Panc1 (cell line): ENCODE measurements at places on chromosomes 3 and 15. TPM values are rescaled to one million over a fixed set of nuclear protein-coding genes. Genes with fewer than 3 reads are reported as not detected.
A peak's percentile ranks its signal among the peaks of the same experiment; 100 is the strongest.

- DNase-seq = no peak
Measured at GRCh38 chr3:185057829-185058228, 95.0 kb downstream of the C3orf70 start.

Gene RBP2
- not detected for total RNA-seq

DNA sequence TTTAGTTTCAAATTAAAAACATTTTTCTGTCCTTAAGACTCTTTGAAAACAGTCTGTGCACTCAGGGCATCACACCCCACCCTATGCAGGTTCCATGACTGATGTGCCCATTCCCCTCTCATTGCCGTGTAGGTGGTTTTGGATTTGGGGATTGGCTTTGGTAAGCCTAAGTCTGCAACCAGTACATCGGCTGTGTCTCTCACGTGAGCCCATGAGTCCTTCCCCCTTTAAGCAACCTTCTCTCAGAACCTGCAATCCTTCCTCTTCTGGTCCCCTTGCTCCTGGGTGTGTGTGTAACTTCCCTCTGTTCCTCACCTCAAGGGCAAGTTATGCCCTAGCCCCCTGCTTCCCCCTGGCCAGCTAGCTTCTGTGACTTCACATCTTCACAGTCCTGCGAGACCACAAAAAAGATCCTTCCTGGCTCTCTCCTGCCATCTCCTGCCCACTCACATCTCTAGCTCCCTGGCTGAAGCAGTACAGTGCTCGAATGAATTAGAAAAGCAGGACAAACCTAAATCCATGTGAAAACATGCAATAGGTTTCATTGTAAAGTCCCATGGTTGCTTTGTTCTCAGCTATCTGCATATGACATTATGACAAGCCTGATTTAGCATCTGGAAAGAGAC lies 126.7 kb downstream of the UACA start:
- DNase-seq = no peak

Gene NTRK3
- not detected for total RNA-seq

Gene GOLGA6L7
- total RNA-seq = not detected

GRCh38 chr3:31876331-31876730 lies 104.7 kb downstream of the OSBPL10 start:
- DNase-seq = peak; percentile 41

- no peak for DNase-seq
Measured at GRCh38 chr3:29293421-29293820, 12.6 kb downstream of the RBMS3 start.

Gene CNTN4
- total RNA-seq = not detected

Gene CPNE9
- 0.13 TPM for total RNA-seq

DNA sequence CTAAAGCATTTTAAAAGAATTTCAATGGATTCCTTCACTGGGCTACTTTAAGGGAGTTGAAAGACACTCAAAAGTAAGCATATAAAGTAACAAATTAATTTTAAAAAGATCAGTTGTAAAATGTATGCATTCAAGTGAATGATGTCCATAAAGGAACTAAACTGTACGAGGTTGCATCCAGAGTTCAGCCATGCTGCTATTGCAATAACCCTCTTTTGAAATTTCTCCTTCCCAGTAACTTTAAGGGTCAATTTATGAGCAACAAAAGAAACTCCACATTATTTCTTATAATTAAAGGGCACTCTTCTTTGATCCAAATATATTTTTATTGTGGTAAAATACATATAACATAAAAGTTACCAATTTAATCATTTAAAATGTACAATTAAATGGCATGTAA lies 22.9 kb downstream of the BTLA start:
- DNase-seq = no peak

- DNase-seq = no peak
Measured at GRCh38 chr3:15094187-15094875, 4.6 kb downstream of the RBSN start.

Gene ARNT2
- 16.8 TPM for total RNA-seq

Gene WWTR1
- total RNA-seq = 298 TPM

DNA sequence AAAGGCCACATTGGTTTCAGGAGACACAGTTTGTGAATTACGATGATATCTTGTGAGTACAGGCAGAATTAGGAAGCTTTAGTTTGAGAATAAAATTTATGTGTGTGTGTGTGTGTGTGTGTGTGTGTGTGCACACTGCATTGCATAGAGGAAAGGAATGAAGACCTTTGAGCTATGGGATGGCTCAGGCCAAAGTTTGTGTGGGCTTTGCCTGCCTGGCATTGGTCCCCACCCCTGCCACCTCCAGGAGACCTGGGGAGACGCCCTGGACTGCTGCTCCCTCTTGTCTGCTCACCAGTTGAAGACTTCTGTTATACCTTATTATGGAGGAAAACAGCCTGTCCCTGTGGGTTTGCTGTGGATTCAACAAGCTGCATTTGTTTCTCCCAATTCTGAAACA lies 37.2 kb downstream of the TIGIT start:
- no peak for DNase-seq

DNA sequence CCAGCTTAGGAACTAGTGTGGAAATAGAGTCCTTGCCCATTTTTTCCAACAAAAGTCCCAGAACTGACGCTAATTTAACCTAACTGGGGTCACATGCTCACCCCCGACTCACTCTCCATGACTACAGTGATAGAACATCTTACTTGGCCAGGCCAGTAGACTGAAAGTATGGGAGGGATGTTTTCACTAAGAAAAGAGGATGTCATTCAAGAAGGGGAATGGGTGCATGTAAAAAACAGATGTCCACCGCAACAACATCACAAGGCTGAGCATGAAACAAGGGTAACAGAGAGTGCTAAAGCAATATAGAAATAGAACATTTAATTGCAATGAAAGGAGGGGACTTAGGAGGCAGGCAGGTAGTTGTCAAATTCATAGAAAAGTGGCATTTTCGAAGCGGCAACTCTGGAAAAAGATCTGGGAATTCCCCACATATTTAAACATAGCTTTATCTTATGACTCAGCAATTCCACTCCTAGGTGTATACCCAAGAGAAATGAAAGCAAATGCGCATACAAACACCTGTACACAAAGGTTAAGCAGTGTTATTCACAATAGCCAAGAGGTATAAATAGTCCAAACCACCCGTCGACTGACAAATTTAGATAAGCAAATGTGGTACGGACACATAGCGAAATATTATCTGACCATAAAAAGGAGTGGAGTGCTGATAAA lies 41.1 kb upstream of the UBE2E2 start:
- DNase-seq = no peak

GRCh38 chr3:48664929-48665328 lies 2.2 kb upstream of the CELSR3 start:
- DNase-seq = no peak

GRCh38 chr3:152209060-152209459 lies 59.7 kb upstream of the MBNL1 start:
- no peak for DNase-seq

DNA sequence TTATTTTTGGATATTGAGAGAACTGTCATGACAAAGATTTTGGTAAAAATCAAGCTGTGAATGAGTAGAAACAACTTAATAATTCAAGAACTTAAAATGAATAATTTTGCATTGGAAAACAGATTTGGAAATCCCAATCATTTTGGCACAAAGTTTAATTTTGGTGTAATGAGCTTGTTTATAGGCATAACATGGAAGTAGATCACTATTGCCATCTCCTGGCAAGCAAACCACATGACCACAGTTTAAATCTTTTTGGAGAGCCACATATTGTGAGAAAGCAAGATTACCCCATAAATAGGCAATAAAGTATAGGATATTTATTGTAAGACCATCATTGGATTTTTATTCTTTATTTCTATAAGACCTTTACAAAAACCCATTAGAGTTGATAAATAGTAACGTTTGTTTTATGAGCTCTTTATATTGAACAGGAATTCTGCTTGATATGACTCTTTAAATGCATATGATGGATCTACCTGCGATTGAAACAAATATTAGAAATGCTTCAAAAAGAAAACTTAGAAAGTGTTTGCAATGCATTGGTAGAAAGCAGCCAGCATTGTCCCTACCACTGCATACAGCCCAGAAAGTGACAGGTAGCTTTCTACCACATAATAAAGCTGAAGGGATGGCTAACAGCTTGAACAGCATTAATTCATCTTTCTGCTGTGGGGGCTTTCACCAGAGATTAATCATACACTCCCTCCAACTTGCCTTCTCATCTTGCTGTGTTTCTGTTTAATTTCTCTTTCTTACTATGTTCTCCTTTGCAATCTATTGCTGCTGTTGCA lies 766.8 kb downstream of the TBL1XR1 start:
- DNase-seq = no peak

DNA sequence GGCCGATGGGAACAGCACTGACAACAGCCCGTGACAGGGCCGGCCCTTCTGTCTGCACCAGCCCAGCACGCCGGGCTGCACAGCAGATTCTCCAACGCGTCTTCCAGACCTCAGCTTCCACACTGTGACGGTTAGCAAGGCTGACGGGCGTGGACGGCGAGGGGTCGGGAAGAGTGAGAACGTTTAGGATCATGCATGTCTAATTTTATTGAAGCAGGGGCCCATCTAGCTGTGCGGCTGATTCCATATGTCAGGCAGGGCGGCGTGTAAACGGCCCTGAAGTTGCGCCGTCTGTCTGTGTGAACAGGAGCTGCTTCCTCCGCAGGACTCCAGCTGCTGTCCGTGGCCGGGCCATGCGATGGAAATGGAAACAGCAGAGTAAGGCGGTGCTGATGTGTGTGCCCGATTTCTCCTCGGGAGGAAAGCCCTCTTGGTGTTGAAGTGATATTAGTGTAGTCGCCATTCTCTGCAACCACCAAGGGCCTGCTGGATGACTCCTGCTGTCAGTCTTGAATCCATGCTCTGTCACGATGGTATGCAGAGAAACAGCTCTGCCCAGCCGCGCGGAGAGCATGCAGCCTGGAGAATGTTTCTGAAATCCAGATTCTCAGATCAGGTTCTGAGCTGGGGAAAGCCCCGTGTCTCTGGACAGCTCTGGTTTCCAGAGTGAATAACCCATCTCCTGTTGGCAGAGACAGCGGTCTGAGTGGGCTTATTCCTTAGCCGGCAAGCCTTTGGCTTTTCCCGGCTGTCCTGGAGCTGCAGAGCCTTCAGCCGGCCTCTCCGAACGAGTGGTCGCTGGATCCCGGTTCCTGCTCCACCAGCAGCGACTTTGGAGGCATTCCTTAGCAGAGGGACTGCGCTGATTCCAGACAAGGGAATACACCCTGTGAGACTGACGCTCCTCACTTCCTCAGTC lies 158.1 kb upstream of the UBE3A start:
- DNase-seq = no peak

Gene IGSF11
- 0.33 TPM for total RNA-seq

DNA sequence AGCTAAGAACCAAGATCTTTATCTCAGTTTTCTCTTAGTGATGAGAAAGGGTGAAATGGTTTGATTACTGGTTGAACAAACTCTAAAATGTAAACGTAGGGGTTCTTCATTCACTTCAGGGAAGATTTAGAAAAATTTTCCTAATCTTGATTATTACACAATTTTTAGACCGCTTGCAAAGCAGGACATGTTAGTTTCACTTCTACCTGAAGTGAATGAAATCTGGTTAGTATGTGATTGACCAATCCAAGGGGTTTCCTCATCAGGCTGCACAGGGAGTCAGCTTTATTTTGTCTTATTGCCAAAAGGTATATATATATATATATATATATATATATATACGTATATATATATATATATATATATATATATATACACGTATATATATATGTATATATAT lies 740.4 kb downstream of the TUSC7 start:
- no peak for DNase-seq

DNA sequence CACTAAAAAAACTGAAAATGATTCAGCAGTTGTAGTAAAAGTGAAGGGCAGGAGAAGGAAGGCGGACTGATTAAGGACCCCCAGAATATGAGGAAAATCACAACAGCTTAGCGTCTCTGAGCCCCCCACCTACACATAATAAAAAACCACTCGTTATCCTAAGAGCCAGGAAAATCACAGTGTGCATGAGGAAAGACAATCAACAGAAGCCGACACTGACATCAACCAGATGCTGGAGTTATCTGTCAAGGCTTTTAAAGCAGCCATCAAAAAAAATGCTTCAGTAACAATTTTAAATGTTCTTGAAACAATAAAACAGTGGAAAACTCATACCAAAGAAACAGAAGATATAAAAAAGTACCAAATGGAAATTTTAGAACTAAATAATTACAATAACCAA lies 9.7 kb upstream of the CXCR6 start:
- no peak for DNase-seq

DNA sequence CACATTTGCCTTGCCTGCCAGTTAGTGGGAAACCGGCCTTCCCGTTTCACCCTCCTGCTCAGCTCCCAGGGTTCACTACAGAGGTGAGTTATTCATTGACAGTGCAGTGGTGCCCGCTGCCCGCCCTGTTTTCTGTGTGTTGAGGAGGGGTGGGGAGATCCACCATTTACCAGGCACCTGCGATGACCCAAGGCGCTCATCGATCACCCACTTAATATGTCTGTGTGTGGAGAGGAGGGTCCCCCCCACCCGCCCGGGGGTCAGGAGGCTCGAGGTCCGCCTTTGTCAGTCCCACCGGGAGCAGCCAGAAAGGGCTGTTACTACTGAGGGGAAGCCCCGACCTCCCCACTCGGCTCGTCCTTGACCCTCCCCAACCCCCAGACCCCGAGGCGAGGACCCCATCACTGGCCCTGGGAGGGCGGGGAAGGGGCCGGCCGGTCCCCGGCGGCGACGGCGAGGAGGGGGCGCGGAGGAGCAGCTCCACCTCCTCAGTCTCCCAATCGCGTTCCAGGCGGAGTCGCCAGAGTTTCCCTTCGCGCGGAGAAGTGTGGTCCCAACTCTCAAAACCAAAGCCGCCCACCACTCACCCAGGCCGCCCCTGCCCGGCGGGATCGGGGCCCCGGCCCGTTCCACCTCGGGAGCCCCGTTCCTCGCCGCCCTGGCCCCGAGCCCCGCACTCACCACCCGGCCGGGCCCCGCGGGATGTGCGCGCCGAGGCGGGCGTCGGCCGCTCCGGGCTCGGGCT lies 1.1 kb downstream of the PLXNB1 start:
- no peak for DNase-seq

Gene RBPMS2
- total RNA-seq = 33.7 TPM

DNA sequence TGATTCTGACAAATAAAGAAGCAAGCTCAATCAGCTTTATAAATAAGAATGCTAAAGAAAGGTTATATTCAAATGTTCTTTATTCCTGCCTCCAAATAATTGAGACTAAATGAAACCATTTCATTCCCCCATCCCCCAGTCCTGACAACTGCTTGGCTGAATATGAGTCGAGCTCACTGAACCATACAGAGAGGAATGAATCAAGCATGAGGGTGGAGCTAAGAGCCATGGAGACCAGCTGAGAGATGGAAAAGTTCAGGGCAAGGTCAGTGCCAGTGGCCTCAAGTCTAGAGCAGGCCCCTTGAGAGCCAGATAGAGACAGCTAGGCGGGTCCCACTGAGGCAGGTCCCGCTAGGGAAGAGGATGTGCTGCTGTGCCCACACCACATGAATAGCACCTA lies 188.7 kb upstream of the EIF1B start:
- no peak for DNase-seq

- no peak for DNase-seq
Measured at GRCh38 chr3:52892625-52893311, 4.6 kb downstream of the STIMATE start.

GRCh38 chr3:89521328-89521727 lies 413.9 kb downstream of the EPHA3 start:
- no peak for DNase-seq

DNA sequence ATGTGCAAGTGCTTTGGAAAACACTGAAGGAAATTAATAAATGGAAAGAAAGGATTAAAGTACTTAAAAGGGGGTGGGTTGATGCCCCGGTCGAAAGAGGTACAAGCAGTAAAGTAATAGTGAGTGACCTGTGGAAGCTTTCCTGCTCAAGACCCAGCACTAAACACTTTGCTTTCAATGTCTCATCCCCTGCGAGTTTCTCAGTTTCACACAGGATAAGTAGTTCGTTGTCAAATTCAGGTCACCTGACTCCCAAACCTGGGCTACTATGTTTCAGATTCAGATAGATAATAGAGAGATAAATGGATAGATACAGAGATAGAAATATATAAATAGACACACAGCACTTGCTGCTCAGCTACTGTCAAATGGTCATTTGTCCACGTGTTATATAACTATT lies 19.6 kb downstream of the STAC start:
- DNase-seq = no peak
